Astrocyte of the spinal cord (primary cell): ENCODE measurements at places on chromosomes 6 and 20.

DNA sequence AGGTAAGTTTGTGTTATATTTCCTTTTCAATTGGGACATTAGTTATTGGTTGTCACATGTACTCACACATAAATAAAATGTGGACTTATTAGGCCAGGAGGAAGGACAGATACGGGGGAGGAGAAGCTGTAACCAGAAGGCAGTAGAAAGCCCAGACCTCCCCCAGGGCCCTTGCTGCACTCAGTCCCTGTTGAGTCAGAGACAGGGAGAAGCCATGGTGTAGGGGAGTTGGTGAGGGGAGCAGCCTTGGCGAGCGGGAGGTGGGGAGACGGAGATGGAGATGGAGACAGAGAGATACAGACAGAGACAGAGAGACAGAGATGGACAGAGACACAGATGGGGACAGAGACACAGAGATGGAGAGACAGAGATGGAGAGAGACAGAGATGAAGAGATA, 263.2 kb downstream of the DLL1 start:
- DNase-seq: no peak

- DNase-seq: no peak
Observed at GRCh38 chr6:24655215-24655614, 9.2 kb upstream of the KIAA0319 start.

DNA sequence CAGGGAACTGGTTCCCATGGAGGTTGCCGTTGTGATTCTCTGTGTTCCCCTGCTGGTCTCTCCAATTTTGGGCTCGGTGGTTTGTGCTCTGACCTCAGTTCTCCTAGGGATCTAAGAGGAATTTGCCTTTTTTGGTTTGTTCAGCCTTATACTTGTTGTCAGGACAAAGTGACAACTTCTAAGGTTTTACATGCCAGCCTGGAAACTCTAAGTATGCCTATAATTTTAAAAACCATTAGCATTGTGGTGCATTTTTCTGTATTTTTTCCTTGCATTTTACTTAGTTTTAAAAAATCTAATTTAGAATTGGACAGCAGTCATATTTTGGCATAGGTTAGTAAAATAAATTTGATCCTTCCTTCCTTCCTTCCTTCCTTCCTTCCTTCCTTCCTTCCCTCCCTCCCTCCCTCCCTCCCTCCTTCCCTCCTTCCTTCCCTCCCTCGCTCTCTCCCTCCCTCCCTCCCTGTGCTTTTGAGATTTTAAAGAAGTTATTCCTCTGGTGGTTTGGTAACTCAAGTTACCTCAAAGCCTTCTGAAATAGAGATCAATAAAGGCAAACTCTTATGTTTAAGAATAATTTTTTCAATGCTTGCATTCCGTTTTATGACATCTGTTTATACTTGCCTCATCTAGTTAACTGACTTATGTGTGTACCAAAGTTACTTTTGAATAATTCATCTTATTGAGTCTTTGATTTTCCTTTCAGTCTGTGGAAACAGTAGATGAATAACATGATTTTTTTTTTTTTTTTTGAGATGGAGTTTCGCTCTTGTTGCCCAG, 141.3 kb upstream of the RGS17 start:
- DNase-seq: no peak

DNA sequence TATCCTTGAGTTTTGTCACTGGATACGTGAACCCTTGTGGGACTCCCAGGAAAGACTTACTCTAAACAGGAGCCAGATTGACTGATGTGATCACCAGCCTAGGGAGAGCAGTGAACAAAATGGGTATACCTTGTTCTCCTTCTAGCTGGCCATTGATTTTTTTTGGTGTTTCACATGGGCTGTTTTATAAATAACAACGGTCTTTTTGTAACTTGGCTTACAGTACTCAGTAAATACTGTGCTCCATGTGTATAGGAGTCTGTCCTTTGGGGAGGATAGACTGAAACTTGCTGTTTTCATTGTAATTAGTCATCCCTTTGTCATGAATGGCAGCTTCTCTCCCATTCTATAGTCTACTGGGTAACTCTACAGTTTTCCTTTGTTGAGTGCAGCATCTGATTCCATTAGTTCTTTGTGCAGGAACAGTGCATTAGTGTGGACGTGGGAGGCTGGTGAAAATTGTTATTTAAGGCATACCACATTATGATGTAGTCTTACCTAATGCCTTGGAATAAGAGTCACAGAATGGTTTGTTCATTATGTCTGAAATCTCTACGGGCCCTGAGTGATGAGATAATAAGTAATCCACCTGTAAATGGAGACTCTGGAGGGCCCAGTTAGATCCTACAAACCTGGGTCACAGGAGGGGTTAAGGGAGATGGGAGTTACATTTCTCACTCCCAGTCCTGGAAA, 89.5 kb downstream of the TIAM2 start:
- DNase-seq: peak; percentile 39

DNA sequence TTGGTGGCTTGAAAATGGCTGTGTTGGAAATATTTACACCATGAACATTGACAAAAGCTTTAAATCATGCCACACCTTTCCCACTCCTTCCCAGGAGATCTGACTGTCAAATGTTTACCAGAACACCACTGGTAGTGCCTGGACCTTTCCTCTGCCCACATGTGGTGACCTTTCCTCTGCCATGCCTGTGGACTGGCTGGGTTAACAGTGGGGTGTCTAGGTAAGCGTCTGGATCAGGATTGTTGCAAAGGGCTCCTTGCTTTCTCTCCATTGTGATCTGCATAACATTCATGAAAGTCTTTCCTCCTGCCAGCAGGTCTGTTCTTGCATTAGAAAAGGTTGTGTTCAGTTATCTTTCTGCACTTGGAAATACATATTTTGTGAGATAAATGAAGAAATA, 572.7 kb downstream of the DHX35 start:
- no peak for DNase-seq

- no peak for DNase-seq
Observed at GRCh38 chr6:170280689-170281045, 10.2 kb downstream of the DLL1 start.

DNA sequence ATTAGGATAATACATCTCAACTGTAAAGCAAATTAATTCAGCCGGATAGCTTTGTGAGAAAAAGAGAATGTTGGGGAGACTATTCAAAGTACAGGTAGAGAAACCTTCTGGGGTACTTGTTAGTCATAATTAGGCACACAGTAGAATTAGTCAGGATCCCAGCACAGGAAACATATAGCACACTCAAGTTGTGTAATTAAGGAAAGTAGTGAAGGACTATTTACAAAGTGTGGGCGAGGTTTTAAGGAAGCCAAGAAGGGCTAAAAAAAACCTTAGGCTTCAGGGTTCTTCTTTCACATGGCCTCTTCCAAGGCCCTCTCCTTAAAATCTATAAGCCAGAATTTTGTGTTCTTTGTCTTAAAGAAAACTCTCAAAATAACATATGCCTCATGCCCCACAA, 126.7 kb downstream of the RTN4IP1 start:
- no peak for DNase-seq

- DNase-seq: no peak
Observed at GRCh38 chr6:139219746-139220145, 72.1 kb downstream of the TXLNB start.

GRCh38 chr6:142332393-142333098, 30.7 kb downstream of the ADGRG6 start:
- no peak for DNase-seq

- no peak for DNase-seq
Observed at GRCh38 chr6:154596701-154597100, 86.2 kb upstream of the CNKSR3 start.

DNA sequence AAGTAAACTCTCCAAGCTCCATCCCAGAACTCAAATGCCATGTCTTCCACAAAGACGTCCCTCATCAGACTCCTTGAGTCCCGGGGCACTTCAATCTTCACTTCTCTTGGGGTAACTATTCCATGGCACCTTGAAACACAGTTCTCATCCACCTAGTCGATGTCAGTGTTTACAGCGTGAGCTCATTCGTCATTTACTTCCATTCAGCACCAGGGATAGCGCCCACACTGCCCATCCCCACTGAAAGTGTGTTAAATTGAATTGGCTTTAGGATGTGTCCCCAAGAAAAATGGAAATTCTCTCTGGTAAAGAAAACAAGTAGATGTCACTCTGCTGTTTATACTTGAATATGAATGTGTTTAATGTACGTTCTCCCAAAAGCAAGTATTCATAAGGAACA, 31.3 kb downstream of the KCNK15 start:
- peak; percentile 29 for DNase-seq

- no peak for DNase-seq
Observed at GRCh38 chr20:16581241-16581640, 8.0 kb upstream of the KIF16B start.

- no peak for DNase-seq
Observed at GRCh38 chr20:22555791-22556564, 28.4 kb downstream of the FOXA2 start.

- DNase-seq: no peak
Observed at GRCh38 chr6:107128577-107128976, 13.3 kb upstream of the BEND3 start.

GRCh38 chr20:43821795-43822194, 92.9 kb upstream of the TOX2 start:
- no peak for DNase-seq

- DNase-seq: no peak
Observed at GRCh38 chr20:39259808-39260207, 297.7 kb downstream of the DHX35 start.

GRCh38 chr6:32622545-32623401, 14.4 kb upstream of the HLA-DQA1 start:
- DNase-seq: peak; percentile 28

DNA sequence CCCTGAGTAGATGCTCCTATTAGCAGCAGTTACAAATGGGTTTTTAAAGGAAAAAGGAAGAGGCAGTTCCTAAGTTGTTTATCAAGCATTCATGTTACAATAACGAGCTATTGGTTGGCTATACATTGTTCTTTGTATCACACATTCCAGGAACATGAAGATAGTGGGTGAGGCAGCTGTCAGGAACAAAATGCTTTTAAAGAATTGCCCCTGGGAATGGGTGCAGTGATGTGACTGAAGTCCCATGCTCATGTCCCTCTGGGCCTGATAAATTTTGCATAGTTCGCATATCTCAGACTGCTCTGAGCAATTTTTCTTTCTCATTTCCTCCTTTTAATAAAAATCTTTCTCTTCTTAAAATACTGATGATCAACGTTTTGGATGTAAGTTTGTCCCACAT, 3.7 kb downstream of the ENPP1 start:
- DNase-seq: no peak

DNA sequence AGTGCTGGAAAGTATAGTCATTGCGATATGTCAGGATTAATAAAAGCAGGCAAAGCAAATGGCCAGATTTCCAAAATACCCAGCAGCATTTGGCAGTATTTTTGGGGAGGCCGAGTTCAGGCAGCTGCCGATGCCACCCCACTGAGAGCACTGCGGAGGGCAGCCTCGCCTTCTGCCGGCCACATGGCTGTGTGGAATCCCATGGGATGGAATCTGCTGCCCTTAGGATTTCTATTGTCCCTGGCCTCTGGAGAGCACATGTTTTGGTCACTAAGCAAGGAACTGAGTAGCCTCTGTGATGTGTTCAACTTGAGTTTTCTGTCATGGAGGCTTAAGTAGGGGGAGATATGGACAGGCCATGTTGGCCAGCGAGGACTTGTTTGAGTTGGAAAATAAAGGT, 123.0 kb downstream of the FARS2 start:
- no peak for DNase-seq

- no peak for DNase-seq
Observed at GRCh38 chr20:858011-858410, 24.5 kb downstream of the FAM110A start.

GRCh38 chr6:9657994-9658393, 756.9 kb downstream of the TFAP2A start:
- DNase-seq: peak; percentile 18

- peak; percentile 51 for DNase-seq
Observed at GRCh38 chr6:97059473-97059872, 134.9 kb downstream of the KLHL32 start.

DNA sequence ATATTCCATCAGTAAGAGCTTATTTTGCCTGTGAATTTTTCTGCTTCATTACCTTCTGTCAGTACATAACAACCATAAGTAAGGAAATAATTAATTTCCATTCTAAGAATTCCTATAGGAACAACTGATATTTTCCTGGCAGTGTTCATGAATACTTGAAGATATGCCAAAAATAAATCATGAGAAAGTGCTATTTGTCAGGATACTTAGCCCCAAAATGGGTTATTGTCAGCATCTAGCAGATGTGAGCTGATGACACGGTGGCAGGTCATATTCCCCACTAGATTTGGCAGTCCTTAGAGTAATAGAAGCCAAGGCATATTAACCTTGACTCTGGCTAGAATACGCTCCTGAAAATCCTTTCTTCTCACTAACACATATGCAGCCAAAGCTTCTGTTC, 43.2 kb upstream of the CRISP1 start:
- DNase-seq: no peak

DNA sequence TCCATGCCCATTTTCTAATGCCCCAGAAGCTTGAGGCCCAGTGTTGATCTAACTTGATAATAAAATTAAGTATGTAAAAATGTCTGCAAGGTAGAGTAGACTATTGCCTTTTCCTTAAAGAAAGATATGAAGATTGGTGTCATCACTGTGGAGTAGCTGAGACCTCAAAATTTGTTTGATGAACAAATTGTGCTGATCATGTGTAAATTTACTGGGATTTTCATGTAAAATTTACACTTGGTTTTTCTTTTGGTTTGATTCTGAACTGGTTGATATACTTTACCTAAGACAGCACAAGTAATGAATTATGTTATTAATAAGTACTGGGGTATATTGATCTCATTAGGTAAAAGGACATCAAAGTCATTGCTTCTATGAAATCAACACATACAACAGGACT, 207.3 kb downstream of the COL19A1 start:
- no peak for DNase-seq
